Activated T-helper 9 cell treated with anti-CD3 and anti-CD28 coated beads, Interleukin-2, amount 50 U/mL, for 16 hours (primary cell): ENCODE measurements at places on chromosomes 1 and 21.

DNA sequence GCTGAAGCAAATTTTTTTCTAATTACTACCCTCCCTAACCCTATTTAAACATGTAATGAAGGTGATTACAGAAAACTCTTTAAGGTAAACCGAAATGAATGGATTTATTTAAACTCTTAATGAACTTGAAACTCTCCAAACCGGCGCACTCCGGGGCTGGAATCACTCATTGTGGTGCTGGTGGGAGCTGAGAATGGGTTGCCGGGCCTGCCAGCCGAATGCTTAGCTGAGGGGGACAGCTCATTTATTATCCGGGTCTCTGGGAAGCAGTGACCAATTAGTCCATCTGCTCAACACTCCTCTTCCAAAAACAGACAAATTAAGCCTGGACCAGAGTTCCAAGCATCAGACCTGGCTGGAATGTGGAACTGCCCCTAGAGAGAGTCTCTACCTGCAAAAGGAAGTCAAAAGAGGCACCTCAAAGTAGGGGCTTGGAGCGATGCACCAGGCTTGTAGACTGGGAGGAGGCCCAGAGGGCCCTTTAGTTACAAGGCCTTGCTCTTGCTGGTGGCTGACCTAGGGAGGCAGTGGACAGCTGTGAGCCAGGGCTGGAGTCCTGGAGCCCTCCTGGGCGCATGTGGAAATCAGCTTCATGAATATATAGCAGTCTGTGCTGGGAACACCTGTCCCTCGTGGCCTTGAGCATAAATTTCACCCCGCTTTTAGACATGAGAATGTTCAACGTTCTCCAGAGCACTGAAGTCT, 320.7 kb downstream of the AJAP1 start:
- DNase-seq: no peak

- no peak for DNase-seq
These were observed 127.9 kb downstream of the ZNF326 start for GRCh38 chr1:90122654-90123340.

- DNase-seq: no peak
These were observed 150.3 kb upstream of the SGIP1 start for GRCh38 chr1:66383611-66384010.

DNA sequence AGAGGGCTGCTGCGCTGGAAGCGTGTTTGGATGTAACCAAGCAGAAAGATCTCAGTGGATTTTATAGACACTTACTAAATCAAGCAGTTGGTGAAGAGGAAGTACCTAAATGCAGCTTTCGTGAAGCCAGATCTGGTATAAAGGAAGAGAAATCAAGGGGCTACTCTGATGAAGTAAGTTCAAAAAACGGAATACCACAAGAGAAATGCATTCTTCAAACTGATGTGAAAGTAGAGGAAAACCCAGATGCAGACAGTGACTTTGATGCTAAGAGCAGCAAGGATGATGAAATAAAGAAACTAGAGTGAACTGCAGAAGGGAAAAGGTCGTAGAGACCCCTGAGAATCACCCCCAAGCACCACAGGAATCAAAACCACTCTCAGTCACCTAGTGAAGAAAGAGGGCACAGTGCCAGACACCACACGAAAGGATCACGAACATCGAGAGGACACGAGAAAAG, 40.8 kb upstream of the NEXN start:
- DNase-seq: no peak

- no peak for DNase-seq
These were observed 20.5 kb upstream of the FRRS1 start for GRCh38 chr1:99786751-99787501.
